ENCODE measurements at places on chromosomes 16 and 17. TPM values are rescaled to one million over a fixed set of nuclear protein-coding genes. Genes with fewer than 3 reads are reported as not detected.

GRCh38 chr17:64504769-64505339 is 1.2 kb downstream of the DDX5 start:
- peak; percentile 11 for DNase-seq

GRCh38 chr17:39485555-39485954 is 24.3 kb downstream of the CDK12 start:
- DNase-seq: no peak

GRCh38 chr16:69396187-69397061 is 10.6 kb upstream of the TERF2 start:
- peak; percentile 57 for DNase-seq

GRCh38 chr17:55436224-55437158 is 14.9 kb upstream of the MMD start:
- DNase-seq: no peak

DNA sequence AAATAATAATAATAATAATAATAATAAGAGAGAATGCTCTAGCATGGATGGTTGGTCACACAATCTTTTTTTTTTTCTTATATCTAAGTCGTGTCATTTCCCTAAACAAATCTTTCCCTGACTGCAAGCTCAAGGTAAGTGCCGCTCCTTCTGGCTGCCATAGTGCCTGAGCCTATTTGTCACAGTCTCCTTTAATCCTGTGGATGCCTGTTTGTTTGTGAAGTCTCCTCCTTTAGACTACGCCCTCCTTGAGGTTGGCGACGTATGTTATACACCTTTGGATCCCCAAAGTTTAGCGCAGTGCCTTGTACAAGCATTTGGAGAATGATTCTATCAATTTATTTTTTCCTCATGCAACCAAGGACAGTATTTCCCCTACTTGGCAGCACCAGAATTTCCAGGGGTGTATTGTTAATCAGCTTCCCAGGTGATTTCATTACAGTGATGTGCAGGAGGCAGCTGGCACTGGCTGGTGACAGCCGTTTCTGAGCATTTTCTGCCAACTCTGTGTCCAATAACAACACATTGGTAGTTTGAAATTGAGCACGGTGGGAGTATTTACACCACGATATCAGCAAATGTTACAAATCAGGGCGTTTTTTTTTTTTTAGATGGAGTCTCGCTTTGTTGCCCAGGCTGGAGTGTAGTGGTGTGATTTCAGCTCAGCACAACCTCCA is 26.6 kb downstream of the TMEM238L start:
- DNase-seq: no peak

DNA sequence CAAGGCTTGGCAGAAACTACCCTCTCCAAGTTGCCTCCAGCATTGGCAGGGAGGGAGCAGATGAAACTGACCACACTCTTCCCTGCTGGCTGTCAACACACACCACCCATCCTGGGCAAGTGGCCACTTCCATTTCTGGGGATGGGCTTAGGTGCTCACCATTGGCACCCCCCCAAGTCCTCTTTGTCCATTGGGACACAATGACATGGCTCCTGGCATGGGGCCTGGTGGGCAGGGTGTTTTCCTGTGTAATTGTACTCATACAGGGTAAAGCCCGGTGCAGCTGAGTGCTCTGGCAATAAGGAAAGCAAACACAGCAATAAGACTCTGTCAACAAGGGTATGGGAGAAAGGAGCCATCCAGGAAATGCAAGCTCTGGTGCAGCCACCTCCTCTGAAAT is 22.6 kb downstream of the SCNN1B start:
- no peak for DNase-seq

- DNase-seq: no peak
Measured at GRCh38 chr17:55005520-55005919, 37.0 kb downstream of the STXBP4 start.

DNA sequence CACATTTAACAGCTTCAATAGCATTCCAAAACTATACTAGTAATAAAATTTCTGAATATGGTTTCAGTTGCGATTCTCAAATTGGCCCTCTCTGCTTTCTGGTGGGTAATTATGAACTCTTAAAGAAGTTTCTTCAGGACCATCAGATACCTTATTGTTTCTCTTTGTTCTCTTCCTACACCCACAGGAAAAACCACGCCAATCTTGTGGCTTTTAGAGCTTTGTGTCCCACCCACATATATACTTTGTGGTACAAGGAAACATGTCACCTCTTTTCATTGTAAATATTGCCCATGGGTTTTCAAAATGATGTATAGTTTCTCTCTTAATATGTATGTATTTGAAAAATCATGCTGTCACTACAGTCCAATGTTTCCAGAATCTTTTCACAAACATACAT is 12.1 kb downstream of the ABCA9 start:
- DNase-seq: no peak

DNA sequence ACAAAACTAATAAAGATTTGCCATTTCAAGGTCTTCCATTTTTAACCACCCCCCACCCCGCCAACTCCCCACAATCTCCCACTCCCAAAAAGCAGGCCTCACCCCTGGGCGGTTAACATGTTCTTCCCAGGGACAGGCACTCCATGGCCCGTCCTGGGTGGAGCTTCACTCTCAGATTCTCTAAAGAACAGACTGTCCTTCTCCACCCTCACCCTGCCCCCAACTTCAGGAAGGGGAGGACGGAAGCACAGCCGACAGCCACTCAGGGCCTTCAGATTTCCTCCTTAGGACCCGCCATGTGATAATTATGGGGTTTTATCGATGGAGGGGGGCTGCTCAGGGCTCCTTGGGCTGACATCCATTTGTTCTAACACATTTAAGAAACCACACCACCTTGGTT is 61.9 kb downstream of the ZFHX3 start:
- DNase-seq: no peak

GRCh38 chr16:89953671-89954406 is 5.3 kb downstream of the DEF8 start:
- DNase-seq: peak; percentile 66

- DNase-seq: no peak
Measured at GRCh38 chr16:79767421-79768275, 167.1 kb upstream of the MAF start.

DNA sequence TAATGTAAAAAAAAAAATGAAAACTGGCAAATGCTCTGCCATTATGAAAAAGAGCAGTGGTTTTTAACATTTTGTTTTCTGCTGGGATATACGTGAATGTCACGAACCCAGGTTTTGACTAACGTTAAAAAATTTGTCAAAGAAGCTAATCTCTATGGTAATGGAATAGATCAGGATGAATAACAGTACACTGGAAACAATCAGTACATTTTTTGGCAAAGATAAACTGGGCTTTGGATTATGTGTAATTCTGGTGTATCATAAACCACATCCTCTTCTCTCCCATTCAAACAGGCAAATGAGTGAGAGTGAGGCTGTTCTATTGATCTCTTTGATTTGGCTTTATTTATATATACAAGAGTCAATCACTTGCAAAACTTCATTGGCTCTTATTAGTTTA is 207.0 kb upstream of the IRX3 start:
- DNase-seq: no peak

- no peak for DNase-seq
Measured at GRCh38 chr17:17161759-17162158, 44.4 kb downstream of the PLD6 start.

DNA sequence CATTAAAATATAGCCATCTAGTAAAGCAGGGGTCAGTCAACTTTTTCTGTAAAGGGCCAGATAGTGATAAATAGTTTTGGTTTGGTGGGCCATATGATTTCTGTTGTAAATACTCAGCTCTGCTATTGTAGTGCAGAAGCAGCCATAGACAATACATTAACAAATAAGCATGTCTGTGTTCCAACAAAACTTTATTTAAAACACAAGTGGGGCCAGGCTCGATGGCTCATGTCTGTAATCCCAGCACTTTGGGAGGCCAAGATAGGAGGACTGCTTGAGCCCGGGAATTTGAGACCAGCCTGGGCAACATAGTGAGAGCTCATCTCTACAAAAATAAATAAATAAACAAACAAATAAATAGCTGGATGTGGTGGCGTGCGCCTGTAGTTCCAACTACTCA is 60.8 kb upstream of the TANC2 start:
- DNase-seq: no peak

- peak; percentile 63 for DNase-seq
Measured at GRCh38 chr17:57956291-57957119, 1.3 kb upstream of the CUEDC1 start.

GRCh38 chr16:50830698-50831097 is 88.8 kb downstream of the CYLD start:
- DNase-seq: no peak

DNA sequence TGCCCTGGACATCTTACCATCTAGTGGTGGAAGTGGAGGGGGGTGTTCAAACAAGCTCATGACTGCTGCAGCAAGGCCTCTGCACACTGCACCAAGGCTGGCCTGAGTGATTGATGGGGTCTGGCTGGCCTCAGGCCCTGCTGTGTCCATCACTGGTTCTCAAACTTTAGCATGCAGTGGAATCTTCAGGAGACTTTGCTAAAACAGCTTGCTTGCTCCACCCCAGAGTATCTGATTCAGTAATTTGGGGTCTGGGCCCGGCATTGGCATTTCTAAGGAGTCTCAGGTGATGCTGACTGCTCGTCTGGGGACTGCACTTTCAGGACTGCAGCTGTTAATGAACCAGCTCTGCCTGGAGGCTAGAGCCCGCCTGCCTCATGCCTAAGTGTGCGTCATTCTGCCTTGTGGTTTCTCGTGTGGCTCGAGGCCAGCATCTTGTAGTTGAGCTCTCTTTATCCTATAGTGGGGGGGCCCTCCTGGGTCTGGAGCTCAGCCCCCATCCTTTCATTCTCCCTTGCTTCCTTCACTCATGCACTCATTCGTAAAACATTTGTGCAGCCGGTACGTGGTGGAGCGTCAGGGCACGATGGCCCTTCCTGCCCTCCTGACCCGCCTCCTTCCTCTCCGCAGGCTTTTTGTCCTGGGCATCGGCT is 4.1 kb downstream of the MGAT5B start:
- no peak for DNase-seq

DNA sequence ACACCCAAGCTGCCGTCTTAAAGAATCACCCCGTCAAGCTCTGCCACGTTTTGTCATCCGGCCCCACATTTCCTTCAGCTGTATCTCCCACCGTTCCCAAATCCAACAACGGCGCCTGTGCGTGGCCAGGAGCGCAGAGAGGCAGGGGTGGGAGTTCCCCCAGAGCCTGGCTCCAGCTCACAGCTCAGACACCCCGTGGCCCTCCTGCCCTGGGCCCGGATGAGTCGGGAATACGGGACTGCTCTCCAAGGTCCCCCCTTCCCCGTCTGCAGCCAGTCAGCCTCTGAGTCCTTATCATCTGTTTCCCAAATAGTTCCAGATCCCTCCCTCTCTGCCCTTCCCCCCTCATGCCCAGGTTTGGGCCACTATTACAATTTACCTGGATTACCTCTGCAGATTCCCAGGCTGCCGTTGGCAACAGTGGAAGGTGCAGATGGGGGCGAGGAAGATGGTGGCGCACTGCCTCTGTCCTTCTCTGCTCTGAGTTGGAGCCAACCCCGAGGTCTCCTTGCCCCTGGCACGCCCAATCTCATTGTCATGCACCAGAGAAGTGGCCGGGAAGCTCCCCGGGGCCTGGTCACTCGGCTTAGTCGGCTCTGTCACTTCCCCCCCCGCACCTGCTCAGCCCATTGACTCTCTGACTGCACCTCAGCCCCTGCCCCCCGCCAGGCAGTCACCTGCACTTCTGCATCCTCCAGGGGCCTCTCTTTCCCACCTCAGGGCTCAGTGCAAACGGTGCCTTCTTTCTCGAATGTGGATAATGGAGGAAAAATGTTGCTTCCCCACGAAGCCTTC is 18.3 kb upstream of the RPTOR start:
- no peak for DNase-seq

DNA sequence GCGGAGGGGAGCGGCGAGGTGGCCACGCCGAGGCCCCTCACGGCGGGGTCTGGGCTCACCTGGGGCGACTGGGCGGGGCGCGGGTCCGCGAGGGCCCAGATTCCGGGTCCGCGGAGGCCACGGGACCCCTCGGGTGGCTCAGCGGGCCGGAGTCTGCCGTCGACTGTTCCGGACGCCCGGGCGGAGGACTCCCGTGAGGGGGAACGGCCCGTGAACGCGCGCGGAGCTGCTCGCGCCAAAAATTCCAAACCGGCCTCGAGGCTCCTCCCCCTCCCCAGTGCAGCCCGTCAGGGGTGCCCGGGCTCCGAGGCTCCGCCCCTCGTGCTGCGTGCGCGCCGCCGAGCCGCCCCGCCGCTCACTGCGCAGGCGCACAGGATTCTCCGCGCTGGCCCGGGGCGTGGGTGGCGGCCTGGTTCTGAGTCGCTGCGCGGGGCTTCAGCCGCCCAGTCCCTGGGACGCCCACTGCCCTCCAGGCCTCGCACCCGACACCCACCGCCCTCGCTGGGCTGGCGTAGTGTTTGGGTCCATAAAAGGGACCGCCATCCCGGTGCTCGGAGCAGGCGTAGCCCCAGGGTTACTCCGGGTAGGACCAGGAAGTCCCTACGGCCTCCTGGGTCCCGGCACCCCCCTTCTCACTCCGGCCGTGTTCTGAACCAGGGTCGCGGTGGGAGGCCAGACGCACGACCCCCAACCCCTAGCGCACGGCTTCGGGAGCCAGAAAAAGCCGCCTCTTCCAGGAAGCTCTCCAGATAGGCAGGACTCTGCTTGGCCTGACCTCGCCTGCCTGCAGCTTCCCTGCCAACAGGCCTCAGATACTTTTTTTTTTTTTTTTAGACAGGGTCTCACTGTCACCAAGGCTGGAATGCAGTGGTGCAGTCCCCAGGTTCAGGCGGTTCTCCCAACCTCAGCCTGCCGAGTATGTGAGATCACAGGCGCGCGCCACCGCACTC is at the start of gene PKMYT1:
PKMYT1 (minus strand) TSS at position 220 of the 950 bp plus-strand sequence. CDS start 789 bp downstream, outside the sequence.
- peak; percentile 96 for DNase-seq

- DNase-seq: no peak
Measured at GRCh38 chr17:55159251-55159650, 105.5 kb upstream of the HLF start.

GRCh38 chr16:78209951-78210661 is 110.7 kb downstream of the WWOX start:
- DNase-seq: no peak

DNA sequence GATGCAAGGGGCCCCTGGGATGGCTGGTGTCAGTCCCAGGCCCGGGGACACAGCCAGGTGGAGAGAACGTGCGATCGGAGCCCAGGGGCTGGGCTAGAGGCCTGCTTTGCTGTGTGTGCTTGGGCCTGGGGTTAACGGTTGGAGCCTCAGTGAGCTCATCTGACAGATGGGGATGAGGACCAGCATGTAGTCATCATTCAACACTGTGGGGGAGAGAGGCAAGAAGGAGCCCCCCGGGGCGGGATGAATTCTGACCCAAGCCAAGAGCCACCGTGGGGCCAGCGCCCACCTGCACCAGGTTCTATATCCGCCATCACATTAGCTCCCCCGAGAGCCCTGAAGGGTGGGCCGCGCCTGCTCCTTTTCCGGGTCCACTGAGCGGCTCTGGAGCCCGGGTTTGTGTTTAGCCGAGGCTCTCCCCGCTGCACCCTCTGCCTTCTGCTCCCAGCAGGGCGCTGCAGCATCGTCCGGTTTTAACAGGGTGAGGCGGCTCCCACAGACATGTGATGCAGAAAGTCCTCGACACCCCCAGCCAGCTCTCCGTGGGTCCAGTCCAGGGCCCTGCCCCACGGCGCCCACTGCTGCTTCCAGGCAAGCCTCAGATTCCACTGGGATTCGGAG is 365.7 kb downstream of the SEC14L1 start:
- no peak for DNase-seq

Gene PDILT
- not detected for polyA plus RNA-seq

Gene KRTAP9-4
- not detected for polyA plus RNA-seq

Gene HOXB7
- not detected for polyA plus RNA-seq

Gene ANKS4B
- not detected for polyA plus RNA-seq

Gene SLC38A8
- not detected for polyA plus RNA-seq

Gene HIGD1B
- polyA plus RNA-seq: not detected

Gene RIPOR1
- 14.6 TPM for polyA plus RNA-seq

Gene ATP2A1
- not detected for polyA plus RNA-seq

Gene STAT5A
- polyA plus RNA-seq: 47.5 TPM

Data from naive B cell (primary cell).